ENCODE measurements at places on chromosomes 3 and 15.

DNA sequence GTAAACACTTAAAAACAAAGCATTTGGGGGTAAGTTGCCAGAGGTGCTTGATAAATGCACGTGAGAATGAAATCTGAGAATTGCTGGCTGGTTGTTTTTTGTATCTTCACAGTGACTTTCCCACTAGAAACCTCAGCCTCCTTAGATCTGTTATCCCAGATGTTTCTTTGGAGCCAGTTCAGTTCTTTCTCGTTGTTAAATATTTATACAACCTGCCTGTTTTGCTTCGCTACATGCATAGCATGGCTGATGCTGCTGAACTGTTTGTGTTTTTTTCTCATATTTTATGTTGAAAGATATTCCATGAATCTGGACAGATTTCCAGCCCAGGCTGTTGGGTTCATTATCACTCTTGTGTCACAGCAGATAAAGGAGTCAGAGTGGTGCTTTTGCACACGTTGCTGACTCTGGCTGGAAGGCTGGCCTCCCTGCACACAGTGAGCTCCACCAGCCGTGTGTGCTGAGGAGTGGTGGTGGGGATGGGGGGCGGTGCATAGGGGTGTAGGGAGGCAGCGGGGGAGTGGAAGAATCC is 80.2 kb downstream of the ARNT2 start:
- no peak for DNase-seq

GRCh38 chr3:141686466-141687291 is 51.4 kb upstream of the RNF7 start:
- DNase-seq: peak; percentile 87

GRCh38 chr15:99057697-99058420 is 47.0 kb upstream of the SYNM start:
- no peak for DNase-seq

DNA sequence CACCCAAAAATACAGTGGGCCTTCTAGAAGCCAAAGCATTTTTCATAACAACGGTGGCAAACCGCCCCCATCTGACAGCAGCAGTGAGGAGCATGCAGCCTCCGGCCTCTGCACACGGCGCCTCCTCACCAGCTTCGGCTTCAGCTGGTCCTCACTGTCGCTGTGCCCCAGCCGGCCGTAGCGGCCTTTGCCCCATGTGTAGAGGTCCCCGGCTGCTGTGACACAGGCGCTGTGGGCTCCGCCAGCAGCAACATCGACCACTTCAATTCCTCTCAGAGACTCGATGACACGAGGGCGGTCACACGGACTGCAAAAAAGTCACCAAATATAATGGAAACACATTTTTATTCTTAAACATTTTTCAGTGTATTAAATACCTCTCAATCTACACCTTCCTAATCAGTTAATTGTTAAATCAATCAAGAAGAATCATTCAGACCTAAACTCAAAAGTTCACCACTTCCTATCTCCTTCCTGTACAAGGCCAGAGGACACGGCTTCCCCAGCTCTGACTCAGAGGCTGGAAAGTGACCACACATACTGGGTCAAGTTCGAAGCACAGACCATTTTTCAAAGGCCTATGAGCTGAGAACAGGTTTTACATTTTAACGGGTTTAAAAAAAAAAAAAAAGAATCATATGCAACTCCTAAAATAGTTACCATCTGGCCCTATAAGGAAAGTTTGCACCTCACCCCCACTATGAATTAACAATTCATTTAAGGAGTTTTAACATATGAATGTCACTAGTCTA is 33.6 kb upstream of the OCA2 start:
- no peak for DNase-seq

DNA sequence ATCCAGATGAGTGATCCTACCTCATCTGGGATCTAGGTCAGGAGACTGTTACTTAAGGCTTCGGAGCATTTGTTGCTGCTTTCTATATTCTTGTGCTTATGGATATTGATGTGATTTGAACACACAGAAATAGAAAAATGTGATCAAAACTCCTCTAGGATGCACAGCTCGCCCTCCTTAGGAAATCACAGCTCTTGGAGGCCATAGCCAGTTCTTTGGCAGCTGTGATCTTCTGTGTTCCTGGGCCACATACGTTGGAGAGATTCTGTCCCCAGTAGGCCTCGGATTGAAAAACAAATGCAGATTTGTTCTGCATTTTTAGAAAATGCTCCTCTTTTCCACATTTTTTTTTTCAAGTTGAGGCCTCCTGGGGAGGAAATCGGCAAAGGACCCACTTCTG is 437.4 kb upstream of the THBS1 start:
- no peak for DNase-seq

GRCh38 chr15:78840661-78841375 is 29.6 kb upstream of the ADAMTS7 start:
- DNase-seq: peak; percentile 29

- DNase-seq: no peak
Measured at GRCh38 chr3:170485294-170485693, 66.6 kb downstream of the CLDN11 start.

GRCh38 chr3:44966795-44967278 is 9.1 kb downstream of the ZDHHC3 start:
- DNase-seq: peak; percentile 75

- no peak for DNase-seq
Measured at GRCh38 chr3:4730719-4731118, 237.6 kb downstream of the ITPR1 start.

DNA sequence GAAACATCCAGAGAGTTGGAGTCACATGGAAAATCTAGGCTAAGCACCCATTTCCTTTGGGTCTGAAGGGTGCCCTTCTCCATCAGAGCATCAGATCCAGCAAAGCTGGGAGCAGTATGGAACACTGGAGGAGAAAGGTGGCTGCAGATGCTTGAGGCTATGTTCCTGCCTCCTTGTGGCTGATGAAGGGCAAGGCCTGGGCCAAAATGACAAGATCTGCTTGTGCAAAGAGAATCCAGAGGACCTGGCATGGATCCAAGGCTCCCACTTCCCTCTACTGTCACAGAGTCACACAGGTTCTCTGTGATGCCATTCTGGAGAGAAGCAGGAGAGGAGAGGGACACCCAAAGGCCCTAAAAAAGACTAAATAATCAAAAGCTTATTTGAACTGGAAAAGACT is 9.2 kb upstream of the ATP8B4 start:
- peak; percentile 87 for DNase-seq

DNA sequence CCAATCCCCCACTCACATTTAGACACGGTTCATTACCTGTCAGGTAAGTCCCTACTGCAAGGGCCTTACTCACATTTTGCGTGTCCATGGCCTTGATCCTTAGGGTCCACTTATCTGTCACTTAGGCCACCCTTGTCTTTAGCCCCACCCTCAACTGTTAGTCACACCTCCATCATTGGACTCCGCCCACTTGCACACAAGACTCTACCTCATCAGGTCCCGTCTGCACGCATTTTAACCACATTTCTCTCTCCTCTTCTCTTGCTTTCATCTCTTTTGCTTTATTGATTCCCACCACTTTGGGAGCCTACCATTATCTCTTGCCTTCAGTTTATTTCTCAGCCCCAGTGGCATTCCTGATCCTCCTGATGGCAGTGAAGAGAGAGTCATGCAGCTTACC is at the start of gene IQCF6:
Gene IQCF6 (minus strand): TSS at position 101 of the 400 bp plus-strand sequence. CDS start 13 bp downstream, at position 88.
- DNase-seq: no peak

DNA sequence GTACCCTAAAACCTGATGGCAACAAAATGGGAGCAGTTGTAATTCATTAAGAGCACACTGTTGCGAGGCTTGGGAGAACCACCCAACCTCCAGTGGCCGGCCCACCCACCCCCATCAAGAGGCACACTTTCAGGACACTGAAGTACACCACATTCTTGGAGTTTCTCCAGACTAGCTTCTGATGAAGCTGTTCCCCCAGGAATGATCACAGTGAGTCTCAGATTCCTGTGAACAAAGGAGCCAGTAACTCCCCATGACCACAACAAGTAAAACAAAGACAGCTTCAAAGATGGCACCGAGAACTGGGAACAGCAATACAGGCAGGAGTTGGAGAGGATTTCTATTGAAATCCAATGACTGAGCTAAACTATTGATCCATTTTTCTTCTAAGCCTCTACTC is 126.0 kb downstream of the ST8SIA2 start:
- no peak for DNase-seq

DNA sequence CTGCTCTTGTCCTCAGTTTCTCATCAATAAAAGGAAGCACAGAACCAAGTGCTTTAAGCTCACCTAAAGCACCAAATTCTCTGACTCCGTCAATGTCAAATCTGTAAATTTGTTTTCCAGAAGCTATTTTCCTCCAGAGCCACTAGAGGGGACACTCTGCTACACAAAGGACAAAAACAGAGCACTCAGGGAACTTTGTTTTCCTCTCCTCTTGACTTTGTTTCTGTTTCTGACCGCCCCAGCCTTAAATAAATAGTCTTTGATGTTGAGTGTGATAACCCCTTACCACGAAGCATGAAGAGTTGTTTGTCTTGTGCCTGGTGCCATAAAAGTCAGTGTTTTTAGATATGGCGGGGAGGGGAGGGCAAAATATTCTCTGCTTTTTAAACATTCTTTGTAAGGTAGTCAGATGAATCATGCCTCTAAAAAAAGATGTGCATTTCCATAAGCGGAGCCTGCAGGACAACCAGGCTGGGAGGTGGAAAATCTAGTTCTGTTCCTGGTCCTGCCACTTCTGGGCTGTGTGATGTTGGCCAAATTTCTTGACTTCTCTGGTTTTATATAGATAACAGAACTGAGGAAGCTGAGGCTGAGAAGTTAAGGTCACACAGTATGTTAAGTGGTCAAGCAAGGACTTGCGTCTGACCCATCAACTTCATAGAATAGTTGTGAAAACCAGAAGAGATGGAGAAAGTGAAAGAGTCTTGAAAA is 7.3 kb upstream of the ZBTB38 start:
- peak; percentile 62 for DNase-seq

DNA sequence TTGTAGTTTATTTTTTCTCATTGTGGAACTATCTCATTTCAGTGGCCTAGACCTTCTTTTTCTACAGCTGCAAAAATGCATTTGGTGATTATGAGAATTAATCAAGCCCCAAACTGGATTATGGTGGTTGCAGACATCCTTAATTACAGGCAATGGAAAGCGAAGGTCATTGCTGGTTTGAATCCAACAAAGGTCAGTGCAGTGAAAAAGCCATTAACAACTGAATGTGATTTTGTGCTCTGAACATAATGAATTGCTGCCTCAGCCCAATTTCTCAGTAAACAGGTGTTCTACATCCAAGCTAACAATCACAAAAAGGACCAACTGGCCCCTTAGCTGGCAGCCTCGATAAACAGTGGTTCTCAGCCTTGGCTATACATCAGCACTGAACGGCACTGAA is 260.1 kb upstream of the DPPA4 start:
- DNase-seq: no peak

GRCh38 chr3:183317886-183318865 is 65.1 kb downstream of the B3GNT5 start:
- peak; percentile 68 for DNase-seq

DNA sequence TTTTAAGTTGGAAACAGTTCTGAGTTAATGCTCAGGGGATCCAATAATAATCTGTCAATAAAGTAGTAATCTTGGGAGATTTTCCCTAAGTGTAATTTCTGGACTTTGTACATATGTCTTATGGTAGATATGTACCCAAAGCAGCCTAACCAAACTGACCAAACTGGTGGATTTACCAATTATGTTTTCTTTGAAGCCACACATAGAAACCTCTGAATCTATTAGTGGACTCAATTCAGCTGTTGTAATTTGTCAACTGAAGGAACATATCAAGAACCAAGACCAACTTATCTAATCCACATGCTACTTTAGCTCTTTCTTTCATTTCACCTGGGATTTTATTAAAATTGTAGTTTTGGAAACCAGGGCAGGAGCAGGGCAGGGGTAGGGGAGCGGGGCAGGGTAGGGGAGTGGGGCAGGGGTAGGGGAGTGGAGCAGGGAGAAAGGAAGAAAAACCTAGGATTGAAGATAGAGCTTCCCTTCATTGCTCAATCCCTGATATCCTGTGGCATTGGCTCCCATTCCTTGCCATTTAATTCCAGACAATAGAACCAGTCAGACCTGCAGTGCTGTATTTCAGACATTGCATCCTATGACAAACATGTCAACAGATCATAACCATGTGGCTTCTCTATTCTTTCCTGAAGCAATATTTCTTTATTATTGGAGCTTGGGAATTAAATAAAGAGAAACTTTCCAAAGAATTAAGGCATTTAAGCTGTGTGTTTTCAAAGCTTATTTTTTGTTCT is 101.8 kb downstream of the NFKBIZ start:
- DNase-seq: no peak

DNA sequence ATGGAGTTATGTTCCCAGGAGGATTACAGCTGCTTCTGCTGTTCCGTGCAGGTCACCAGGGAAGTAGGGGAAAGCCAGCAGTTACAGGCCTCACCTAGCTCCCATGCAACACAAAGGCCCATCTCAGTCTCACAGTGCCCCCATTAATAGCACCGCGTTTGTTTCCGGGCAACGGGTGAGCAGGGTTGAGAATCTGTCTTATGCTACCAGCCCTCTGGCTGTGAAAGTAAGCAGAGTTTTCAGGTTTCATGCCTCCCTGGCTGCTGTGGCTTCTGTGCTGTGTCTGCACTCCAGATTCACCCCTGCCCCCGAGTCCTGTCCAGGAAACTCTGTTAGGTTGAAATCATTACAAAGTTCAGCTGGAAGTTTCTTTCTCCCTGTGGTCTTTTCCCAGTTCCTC is 254.4 kb upstream of the GPR149 start:
- no peak for DNase-seq

- DNase-seq: no peak
Measured at GRCh38 chr3:12833222-12834161, 7.9 kb downstream of the RPL32 start.

- DNase-seq: no peak
Measured at GRCh38 chr3:65004306-65004705, 316.5 kb upstream of the ADAMTS9 start.

DNA sequence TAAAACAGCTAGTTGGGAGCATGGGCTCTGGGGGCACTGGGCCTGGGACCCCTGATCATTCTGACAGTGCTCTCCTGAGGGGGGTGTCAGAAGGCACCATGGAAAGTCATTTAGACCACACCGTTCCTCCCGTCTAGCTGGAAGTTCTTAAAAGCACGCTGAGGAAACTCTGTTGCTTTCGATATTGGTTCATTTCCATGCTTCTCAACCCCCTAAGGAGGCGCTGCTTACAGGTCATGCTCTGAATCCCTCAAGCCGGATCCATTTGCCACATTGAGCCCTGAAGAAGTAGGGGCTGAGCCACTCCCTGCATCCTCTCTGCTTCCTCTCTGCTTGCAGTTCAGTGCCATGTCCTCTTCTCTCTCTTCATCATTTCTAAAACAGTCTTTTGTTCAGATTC is 187.2 kb downstream of the CACNA2D3 start:
- DNase-seq: no peak

Data from inflammatory macrophage treated with lipopolysaccharide for 1 hour (primary cell).